ENCODE measurements at places on chromosomes 2 and 18.

DNA sequence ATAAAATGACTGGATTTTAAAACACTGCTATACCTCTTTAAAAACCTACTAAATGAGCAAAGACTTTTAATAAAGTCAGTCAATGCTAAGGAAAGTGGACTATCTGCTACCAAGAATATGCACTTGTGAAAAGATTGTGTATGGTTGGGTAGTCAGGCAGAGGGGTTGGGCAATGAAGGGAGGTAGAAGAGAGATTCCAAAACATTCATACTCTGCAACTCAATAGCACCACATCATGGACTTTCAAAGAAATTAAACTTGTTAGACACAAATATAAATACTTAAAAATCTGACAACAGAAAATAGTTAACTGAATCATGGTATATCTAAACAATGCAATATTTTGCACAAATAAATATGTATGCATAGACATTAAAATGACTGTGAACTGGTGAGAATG lies 139.9 kb upstream of the MAPRE2 start:
- DNase-seq: no peak

DNA sequence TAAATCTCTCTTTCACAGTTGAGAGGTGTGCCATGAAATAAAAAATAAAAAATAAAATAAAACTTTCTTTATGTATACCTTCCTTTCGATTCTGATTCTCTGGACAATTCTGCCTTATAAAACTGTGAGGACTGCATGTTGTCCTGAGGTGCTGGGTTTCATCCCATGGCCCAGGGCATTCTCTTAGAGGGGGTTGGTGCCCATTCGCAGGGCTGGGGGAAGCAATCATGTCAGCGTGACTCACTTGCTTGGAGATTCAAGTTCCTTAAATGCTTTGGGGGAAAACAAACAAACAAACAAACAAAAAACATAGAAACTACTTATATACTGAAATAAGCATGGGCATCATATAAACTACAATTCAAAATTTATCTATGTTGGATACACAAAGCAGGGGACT lies 122.0 kb upstream of the ST6GAL2 start:
- DNase-seq: no peak

DNA sequence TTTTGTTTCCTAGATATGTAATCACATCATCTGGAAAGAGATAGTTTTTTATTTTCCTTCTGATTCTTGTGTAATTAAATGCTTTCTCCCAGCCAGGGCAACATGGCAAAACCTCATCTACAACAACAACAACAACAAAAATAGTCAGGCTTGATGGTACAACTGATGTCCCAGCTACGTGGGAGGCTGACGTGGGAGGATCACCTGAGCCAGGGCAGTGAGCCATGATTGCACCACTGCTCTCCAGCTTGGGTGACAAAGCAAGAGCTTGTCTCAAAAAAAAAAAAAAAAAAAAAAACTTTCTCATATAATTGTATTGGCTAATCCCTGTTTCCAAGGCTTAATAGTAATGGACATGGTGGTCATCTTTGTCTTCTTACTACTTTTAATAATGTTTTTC lies 26.4 kb upstream of the PGAP1 start:
- no peak for DNase-seq

DNA sequence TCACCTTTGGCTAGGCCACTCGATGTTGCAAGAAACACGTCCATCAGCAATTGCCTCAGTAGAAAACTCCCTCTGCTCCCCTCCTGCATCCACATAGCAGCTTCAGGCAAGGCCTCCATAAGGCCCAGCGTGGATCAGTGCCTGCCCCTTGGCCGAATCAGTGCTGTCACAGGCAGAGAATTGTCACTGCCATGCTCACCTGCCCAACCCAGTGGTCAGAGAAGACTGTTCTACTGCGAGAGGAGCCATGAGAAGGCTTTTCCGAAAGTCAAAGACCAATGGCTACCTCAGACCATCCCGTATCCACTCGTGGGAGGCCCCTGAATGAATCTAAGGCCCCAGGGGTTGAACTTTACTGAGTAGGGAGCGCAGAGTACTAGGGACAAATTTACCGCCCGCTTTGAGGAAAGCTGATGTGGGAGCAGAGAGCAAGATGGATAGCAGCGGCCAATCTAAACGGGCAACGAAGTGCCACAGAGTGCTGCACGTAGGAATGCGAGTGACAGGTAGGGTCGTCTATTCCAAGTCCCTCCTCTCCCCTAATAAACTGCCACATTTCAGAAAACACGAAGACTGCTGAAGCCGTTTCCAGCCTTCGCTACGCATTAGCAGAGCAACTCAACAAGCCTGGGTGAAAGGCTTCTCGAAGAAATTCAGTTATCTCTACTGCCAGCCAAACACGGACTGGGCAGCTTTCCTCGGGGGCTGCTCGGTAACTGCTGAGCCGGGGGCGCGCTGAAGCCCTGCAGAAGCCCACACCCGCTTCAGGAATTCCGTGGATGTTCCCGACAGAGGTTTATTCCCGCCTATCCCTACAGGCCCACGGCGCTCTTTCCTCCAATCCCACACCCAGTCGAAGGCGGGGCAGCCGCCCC lies 968 bp upstream of the RALBP1 start:
- no peak for DNase-seq

GRCh38 chr2:16225545-16225944 lies 285.2 kb downstream of the MYCN start:
- no peak for DNase-seq

GRCh38 chr2:209773377-209773776 lies 1.7 kb downstream of the UNC80 start:
- no peak for DNase-seq

DNA sequence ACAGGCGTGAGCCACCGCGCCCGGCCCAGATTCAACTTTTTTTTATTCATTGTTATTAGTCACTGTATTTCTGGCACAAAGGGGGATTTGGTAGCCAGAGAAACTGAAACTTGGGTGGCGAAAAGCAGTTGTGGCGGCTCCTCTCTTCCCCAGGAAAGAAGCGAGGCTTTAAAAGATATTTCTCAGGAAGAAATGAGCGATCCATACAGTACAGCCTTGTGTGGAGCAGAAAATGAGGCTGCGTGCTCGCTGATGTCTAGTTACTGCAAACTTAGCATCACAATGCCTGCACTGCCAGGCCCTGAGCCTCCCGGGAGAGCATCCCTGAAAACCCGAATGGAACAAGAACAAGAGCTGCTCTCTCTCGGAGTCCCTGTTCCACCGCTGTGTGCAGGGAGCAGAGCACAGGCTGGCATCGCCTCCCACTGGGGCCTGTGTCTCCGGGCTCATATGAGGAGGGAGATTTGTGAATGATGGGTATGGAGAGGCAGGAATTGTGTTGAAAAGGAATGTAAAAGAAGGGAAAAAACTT lies 234.0 kb downstream of the ZNF516 start:
- no peak for DNase-seq

- no peak for DNase-seq
Observed at GRCh38 chr2:235934059-235934773, 234.0 kb downstream of the GBX2 start.

- no peak for DNase-seq
Observed at GRCh38 chr2:133173224-133173623, 395.0 kb downstream of the NCKAP5 start.

- DNase-seq: no peak
Observed at GRCh38 chr2:2332381-2332780, 1.3 kb upstream of the MYT1L start.

DNA sequence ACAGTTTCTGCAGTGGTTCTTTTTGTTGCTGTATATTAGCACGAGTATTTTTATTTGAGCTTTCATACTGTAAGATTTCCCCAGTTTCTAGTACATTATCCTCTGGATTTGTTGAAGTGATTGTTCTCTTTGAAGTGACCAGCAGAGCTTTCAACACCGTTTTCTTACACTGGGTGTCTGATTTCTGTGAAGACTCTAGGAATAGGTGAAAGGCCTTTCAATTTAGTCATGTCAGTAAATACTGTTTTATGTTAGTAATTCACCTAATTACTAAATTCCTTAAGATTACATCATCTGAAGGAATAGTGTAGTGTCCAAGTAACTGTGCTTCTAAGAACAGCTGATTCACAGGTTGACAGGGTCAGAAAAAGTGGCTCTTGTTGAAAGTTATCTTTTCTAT lies 2.3 kb downstream of the PPM1B start:
- no peak for DNase-seq
